ENCODE measurements at places on chromosomes 6 and 20. TPM values are rescaled to one million over a fixed set of nuclear protein-coding genes. Genes with fewer than 3 reads are reported as not detected.

DNA sequence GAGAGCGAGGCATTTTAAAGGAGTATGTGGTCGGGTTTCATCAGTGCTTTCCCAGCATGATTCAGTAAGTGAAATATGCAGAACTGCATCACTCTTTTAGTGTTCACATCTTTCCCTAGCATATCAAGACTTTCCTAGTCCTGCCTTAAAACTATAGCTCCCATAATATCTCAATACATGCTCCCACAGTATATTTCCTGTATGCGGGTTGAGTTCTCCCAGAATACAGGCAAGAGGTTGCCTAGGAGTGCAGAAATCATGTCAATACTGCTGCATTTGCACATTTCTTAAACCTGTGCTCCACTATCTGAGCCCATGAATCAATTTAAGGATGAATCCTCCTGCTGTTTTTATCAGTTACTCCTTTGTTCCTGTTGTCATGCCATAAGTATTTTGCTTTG lies 386.6 kb upstream of the SLC35B3 start:
- DNase-seq, result no peak
- no peaks in the 10 kb centered on the region for H3K36me3 ChIP-seq
- no peaks in the 10 kb centered on the region for H3K4me1 ChIP-seq
- H3K27ac ChIP-seq, result no peak overlapping the region

GRCh38 chr6:129936329-129937165 lies 75.4 kb upstream of the TMEM244 start:
- H3K27ac ChIP-seq, result no peak overlapping the region
- DNase-seq, result peak; percentile 51
- no peak overlapping the region for H3K4me3 ChIP-seq
- H3K27me3 ChIP-seq, result no peaks in the 10 kb centered on the region
- H3K4me1 ChIP-seq, result no peaks in the 10 kb centered on the region

The C6orf15 gene
- not detected for total RNA-seq

DNA sequence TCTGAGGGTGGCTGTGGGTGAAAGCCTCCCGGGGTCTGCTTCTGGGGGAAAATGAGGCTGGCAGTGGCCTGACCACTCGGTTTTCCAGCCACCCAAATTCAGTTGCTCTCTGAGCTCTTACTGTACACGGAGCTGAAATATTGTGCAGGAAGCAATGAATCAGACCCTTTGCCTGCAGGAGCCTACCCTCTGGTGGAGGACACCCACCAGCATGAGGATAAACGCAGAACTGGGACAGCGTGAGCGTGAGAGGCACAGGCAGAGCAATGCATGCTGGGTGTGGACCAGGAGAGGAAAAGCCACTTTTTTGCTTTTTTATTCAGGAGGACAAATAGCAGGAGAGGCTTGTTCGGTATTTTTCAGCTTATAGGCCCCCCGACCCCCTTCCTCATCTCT lies 298.0 kb downstream of the QKI start:
- H3K27ac ChIP-seq, result no peak overlapping the region
- H3K4me1 ChIP-seq, result 0 out of 2 replicates have a peak, but pooled peaks cover under 1% of the 10 kb centered on the region

GRCh38 chr20:2873747-2874041 lies 413 bp downstream of the PTPRA start:
- peaks cover 29% of the 10 kb centered on the region for H3K4me1 ChIP-seq
- peak; percentile 27 for DNase-seq
- peaks cover 12% of the 10 kb centered on the region for H3K36me3 ChIP-seq
- H3K27me3 ChIP-seq, result no peaks in the 10 kb centered on the region
- peak overlapping the region; percentile 27 for H3K27ac ChIP-seq
- peak overlapping the region; percentile 92 for H3K4me3 ChIP-seq

DNA sequence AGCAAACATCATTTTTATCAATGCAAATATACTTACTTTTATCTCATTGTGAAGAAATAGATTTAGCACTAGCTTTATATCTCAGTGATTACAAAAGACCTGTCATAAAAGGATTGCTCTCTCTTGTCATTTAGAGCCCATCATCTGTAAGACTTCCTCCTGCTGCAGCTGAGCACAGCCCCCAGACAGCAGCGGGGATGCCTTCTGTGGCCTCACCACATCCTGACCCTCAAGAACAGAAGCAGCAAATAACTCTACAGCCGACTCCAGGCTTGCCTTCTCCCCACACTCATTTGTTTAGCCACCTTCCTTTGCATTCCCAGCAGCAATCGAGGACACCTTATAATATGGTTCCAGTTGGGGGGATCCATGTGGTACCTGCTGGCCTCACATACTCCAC lies 127.0 kb upstream of the EDN1 start:
- H3K27ac ChIP-seq, result no peak overlapping the region
- H3K4me1 ChIP-seq, result peaks cover 17% of the 10 kb centered on the region
- H3K27me3 ChIP-seq, result no peaks in the 10 kb centered on the region
- H3K36me3 ChIP-seq, result peaks cover 21% of the 10 kb centered on the region
- H3K4me3 ChIP-seq, result no peak overlapping the region

GRCh38 chr20:692044-692443 lies 16.4 kb upstream of the SCRT2 start:
- no peak overlapping the region for H3K4me3 ChIP-seq
- no peaks in the 10 kb centered on the region for H3K36me3 ChIP-seq
- no peaks in the 10 kb centered on the region for H3K4me1 ChIP-seq
- H3K27ac ChIP-seq, result no peak overlapping the region
- no peak for DNase-seq

DNA sequence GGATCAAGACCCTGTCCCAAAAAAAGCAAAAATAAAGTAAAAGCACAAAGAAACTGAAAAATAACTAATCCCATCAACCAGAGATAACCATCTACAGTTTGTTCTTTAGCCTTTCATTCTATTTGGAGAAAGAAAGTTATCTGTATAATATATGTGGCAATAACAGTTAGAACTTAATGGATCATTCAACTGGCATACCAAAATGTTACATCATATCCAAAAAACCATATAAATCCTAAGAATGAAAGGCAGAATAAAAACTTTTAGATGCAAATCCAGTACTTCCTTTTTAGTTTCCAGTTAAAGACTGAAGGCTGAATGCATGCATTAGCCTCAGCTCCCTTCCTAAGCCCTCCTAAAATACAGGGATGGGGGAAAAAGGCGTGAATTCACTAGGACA lies 25.2 kb downstream of the ILRUN start:
- H3K27ac ChIP-seq, result no peak overlapping the region
- no peak overlapping the region for H3K4me3 ChIP-seq
- H3K36me3 ChIP-seq, result no peaks in the 10 kb centered on the region
- peaks cover 20% of the 10 kb centered on the region for H3K4me1 ChIP-seq

The CRYBG1 gene
- 10.1 TPM for total RNA-seq

DNA sequence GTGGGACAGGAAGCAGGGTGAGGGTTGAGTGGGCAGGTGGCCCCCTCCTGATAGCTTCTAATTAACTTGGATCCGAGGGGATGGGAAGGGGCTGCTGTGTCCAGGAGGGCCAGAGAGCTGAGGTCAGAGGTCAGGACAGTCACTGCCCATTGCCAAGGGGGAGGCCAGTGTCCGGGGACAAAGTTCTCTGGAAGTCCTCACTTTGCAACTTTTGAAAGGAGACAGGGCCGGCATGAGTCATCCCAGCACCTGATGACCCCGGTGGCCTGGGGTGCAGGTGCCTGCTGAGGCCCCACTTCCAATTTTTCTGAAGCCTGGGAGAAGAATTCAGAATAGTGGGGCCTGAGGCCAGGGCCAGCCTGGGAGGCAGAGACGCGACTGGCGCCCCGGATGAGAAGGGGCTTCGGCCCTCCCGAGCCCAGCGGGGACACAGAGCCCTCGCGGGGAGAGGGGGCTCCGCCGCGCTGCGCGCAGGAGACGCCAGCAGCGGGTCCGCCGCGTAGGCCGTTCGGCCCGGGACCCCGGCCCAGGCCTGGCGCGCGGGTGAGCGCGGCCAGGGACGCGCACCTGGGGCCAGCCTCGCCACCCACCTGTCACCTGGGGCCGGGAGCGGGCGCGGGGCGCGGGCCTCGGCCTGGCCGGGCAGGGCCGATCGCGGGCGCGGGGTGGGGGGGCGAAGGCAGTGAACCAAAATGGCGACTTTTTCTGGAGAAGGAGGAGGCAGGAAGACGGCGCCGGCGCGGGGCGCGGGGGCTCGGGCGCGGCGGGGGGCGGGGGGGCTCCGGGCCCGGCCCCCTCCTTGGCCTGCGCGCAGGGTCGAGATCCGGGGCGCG lies 586 bp downstream of the ZNF512B start:
- H3K36me3 ChIP-seq, result peaks cover 41% of the 10 kb centered on the region
- peak overlapping the region; percentile 75 for H3K4me3 ChIP-seq

- H3K27me3 ChIP-seq, result no peaks in the 10 kb centered on the region
- DNase-seq, result peak; percentile 52
- peaks cover 8% of the 10 kb centered on the region for H3K36me3 ChIP-seq
- no peak overlapping the region for H3K27ac ChIP-seq
- H3K4me1 ChIP-seq, result peaks cover 8% of the 10 kb centered on the region
- H3K4me3 ChIP-seq, result no peak overlapping the region
These were observed 13.4 kb downstream of the C20orf173 start for GRCh38 chr20:35515949-35516645.

GRCh38 chr6:43784049-43784855 lies 14.2 kb downstream of the VEGFA start:
- no peak for DNase-seq
- H3K36me3 ChIP-seq, result peaks cover 61% of the 10 kb centered on the region
- no peak overlapping the region for H3K4me3 ChIP-seq
- H3K27me3 ChIP-seq, result no peaks in the 10 kb centered on the region

DNA sequence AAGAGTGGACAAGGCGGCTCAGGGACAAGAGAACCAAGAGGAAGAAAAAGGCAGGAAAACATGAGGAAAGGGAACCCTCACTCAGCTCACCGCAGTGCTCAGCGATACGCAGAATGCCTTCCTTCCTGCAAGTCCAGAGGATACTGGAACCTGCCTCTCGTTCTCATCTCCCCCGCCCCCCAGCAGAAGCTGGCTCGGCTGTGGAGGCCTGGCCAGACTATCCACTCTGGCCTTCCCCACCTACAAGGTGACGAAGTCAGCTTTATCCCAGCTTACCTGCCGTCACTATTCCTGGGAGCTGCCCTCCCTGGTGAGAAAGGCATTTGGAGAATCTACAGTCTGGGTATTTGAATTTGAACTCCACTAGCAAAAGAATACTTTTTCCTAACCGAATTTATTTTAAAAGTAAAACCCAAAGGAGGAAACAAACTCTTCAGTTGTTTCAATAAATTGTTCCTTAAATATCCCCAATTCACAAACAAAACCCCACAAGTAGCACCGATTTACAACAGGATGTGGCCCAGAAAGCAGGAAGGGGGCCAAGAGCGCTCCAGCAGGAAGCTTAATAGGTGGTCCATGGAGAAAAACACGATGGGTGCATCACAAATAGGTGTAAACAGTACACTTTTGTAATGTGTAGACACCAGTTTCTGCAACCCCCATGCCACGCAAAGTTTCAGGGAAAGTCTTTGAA lies 2.1 kb upstream of the DIDO1 start:
- H3K4me1 ChIP-seq, result peaks cover 57% of the 10 kb centered on the region
- H3K36me3 ChIP-seq, result peaks cover 32% of the 10 kb centered on the region
- peak overlapping the region; percentile 82 for H3K27ac ChIP-seq
- no peaks in the 10 kb centered on the region for H3K27me3 ChIP-seq
- DNase-seq, result peak; percentile 83

GRCh38 chr6:25399885-25400284 lies 120.7 kb downstream of the CARMIL1 start:
- H3K27ac ChIP-seq, result no peak overlapping the region
- no peak overlapping the region for H3K4me3 ChIP-seq
- no peaks in the 10 kb centered on the region for H3K4me1 ChIP-seq
- H3K36me3 ChIP-seq, result no peaks in the 10 kb centered on the region
- no peak for DNase-seq
- H3K27me3 ChIP-seq, result no peaks in the 10 kb centered on the region

DNA sequence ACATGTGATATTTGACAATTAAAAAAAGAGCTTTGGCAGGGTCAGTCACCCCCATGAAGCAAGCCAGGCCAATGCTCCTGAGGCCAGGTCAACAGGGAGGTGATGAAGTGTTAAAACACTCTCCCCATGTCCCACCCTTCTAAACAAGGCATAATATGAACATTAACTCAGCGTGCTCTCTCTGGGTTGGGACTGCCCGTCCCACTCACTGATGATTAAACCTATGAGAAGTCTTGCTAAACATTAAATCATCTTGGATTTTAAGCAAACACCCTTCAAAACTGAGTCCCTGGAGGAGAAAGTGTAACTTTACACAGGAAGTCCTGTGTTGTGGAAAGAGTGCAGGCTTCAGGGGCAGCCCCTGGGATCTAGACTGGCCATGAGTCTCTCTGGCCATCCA lies 558.5 kb downstream of the CD83 start:
- H3K4me1 ChIP-seq, result no peaks in the 10 kb centered on the region
- H3K27me3 ChIP-seq, result no peaks in the 10 kb centered on the region
- no peak for DNase-seq
- H3K36me3 ChIP-seq, result no peaks in the 10 kb centered on the region

- H3K27ac ChIP-seq, result no peak overlapping the region
- peaks cover 16% of the 10 kb centered on the region for H3K4me1 ChIP-seq
- H3K4me3 ChIP-seq, result no peak overlapping the region
- DNase-seq, result no peak
These were observed 41.7 kb upstream of the RGS17 start for GRCh38 chr6:153172815-153173214.

GRCh38 chr6:53694810-53695394 lies 29.3 kb upstream of the KLHL31 start:
- no peaks in the 10 kb centered on the region for H3K4me1 ChIP-seq
- DNase-seq, result no peak
- no peak overlapping the region for H3K4me3 ChIP-seq
- H3K27me3 ChIP-seq, result no peaks in the 10 kb centered on the region

The OR2J3 gene
- not detected for total RNA-seq

GRCh38 chr6:135250234-135250633 lies 69.1 kb downstream of the MYB start:
- no peak for DNase-seq
- H3K4me3 ChIP-seq, result no peak overlapping the region
- no peaks in the 10 kb centered on the region for H3K4me1 ChIP-seq
- no peak overlapping the region for H3K27ac ChIP-seq
- no peaks in the 10 kb centered on the region for H3K36me3 ChIP-seq
- H3K27me3 ChIP-seq, result no peaks in the 10 kb centered on the region

DNA sequence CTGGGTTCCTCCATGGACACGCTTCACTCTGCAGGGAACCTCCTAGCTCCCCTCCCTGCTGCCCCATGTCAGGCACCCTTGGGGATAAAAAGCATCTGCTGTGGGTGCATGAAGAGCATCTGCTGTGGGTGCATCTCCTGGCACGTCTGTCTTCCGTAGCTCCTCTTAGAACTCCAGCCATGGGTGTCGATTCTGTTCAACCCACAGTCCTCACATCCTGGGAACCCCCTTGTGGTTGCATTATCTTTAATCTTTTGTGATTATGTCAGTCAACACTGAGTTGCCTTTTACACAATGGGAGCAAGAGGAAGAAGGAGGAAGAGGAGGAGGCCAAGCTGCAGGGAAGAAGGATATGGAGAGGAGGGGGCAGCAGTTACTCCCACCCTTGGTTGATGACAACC lies 24.1 kb upstream of the CCR6 start:
- no peaks in the 10 kb centered on the region for H3K4me1 ChIP-seq
- DNase-seq, result no peak
- no peaks in the 10 kb centered on the region for H3K27me3 ChIP-seq
- H3K27ac ChIP-seq, result no peak overlapping the region

The SRMS gene
- not detected for total RNA-seq

The BANF2 gene
- not detected for total RNA-seq

The CD83 gene
- 24.6 TPM for total RNA-seq

- peaks cover 20% of the 10 kb centered on the region for H3K4me1 ChIP-seq
- peak overlapping the region; percentile 94 for H3K4me3 ChIP-seq
These were observed 674 bp downstream of the MAPK14 start for GRCh38 chr6:36028088-36028876.

The RNF144B gene
- 8.1 TPM for total RNA-seq

- DNase-seq, result peak; percentile 53
- H3K27ac ChIP-seq, result peak within 1 kb of the TSS; percentile 64
- peak within 1 kb of the TSS; percentile 21 for H3K4me3 ChIP-seq
- peaks cover 55% of the 10 kb centered on the region for H3K4me1 ChIP-seq
These were observed at the start of gene PKIG for GRCh38 chr20:44582311-44583025. Gene PKIG, plus strand, starts transcription at chr20:44582579. Its CDS starts 31,978 bp downstream, at chr20:44614557.

GRCh38 chr20:23079016-23079351 lies 7.1 kb downstream of the CD93 start:
- H3K4me1 ChIP-seq, result no peaks in the 10 kb centered on the region
- H3K4me3 ChIP-seq, result no peak overlapping the region
- H3K36me3 ChIP-seq, result no peaks in the 10 kb centered on the region
- H3K27me3 ChIP-seq, result no peaks in the 10 kb centered on the region
- H3K27ac ChIP-seq, result no peak overlapping the region
